DMS79 treated with DMSO at 0.1 percent for 48 hours (cell line): ENCODE measurements at places on chromosomes 1 and 21.

DNA sequence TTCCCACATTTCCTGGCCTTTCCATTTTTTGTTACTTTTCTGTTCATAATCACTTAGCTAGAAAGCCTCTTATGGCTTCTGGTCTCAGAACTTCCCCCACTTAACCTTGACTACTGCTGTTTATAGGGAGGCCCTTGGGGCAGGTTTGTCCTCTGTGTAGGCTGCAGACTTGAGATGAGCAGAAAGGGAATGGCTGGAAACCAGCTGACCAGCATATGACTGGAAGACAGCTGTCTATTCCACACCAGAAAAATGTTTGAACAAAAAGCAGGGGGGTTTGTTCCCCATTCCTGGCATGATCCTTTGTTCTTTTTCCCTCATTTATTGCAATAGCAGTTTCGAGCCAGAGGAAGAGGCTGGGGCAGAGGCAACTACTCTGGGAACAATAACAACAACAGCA is 4.9 kb upstream of the SH3D21 start:
- no peak for DNase-seq

GRCh38 chr21:42425591-42425990 is 21.9 kb downstream of the UBASH3A start:
- no peak for DNase-seq

- DNase-seq: no peak
Measured at GRCh38 chr1:1310109-1310385, 1.6 kb downstream of the PUSL1 start.

DNA sequence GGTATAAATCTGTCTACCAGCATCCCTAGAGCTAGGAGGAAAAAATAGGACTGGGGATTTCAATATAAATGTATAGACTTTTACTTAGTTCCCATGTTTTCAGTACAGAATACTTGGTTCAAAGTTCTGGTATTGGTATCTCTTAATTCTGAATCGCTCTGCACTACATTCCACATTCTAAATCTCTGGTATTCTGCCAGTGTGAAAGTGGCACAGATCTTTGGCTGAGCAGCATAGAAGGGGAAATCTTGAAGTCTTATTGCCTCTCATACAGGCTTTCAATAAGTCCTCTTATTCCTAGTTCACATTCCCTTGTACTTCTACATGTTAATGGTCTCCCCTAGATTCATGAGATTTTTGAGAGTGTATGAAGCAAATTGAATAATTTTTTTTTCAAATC is 74.0 kb upstream of the HSPA13 start:
- DNase-seq: no peak

- no peak for DNase-seq
Measured at GRCh38 chr1:240691501-240691900, 79.5 kb upstream of the GREM2 start.

DNA sequence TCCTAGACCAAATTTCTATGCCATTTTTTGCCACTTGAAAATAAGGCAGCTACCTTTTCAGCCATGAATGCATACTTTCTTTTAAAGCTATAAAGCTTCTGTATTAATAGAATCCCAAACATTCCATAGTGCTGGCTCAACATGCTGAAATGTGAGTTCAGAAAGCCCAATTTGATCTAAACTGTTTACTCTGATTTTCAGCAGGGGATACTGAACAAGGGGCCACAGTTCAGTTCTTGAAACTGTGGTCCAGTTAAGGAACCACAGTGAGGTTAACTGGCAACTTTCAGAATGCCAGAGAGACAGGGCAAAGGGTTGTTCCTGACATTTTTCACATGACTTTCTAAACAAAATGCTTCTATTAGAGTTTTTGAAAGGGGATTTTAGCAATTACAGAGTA is 85.7 kb upstream of the COL11A1 start:
- DNase-seq: no peak

- DNase-seq: no peak
Measured at GRCh38 chr1:14500041-14500440, 98.4 kb upstream of the KAZN start.

GRCh38 chr1:14733048-14733778 is 134.7 kb downstream of the KAZN start:
- peak; percentile 68 for DNase-seq

DNA sequence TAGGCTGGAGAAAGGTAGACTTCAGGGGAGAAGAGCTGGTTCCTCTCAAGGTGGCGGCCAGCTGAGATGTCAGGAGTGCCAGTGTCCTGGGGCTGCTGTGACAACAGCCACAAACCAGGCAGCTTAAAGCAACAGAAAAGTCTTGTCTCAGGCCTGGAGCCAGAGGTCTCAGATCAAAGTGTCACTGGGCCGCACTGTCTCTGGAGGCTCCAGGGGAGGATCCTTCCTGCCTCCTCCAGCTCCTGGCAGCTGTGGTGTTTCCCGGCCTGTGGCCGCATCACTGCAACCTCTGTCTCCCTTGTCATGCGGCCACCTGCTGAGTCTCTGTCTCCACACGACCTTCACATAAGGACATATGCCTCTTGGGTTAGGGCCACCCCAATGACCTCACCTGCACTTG is 24.4 kb upstream of the TSPEAR start:
- DNase-seq: no peak

DNA sequence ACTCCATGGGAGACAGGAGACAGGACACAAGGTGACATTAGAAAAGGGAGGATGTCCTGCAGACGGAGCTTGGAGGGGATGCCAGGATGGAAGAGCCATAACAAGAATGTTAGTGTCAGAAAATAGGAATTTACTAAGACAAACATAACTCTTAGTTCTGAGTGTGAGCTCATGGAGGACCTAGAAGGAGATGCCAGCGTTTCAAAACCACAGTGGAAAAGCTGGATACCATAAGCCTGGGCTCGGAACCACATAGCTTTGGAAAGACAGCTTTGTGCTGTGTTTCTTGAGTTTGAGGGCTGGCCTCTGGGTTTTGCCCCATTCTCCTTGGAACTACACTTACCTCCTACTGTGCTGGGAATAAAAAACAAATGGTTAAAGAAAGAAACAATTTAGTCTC is 128.4 kb downstream of the S1PR1 start:
- no peak for DNase-seq

GRCh38 chr1:65421351-65422025 is 1.0 kb downstream of the LEPR start:
- DNase-seq: peak; percentile 47

DNA sequence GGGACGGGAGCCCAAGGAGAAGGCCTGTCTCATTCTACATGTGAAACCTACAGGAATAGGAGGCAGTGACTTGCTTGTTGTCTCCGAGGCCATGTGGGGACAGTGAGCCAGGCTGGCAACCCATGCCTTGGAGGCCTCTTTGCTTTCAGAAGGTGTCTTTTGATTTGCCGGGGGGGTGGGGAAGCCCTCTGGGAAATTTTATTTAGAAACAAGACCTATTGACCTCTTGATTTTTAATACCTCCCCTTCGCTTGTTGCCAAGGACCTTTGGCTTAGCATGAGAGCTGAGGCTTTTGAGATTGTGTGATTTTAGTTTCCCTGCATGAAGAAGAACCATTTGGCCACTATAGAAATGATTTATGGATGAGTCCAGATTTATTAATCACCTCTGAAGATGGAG is 4.1 kb downstream of the ARMH1 start:
- DNase-seq: no peak

- DNase-seq: no peak
Measured at GRCh38 chr1:154474802-154475201, 27.2 kb upstream of the TDRD10 start.

GRCh38 chr1:173489149-173489600 is 12.0 kb downstream of the PRDX6 start:
- no peak for DNase-seq

DNA sequence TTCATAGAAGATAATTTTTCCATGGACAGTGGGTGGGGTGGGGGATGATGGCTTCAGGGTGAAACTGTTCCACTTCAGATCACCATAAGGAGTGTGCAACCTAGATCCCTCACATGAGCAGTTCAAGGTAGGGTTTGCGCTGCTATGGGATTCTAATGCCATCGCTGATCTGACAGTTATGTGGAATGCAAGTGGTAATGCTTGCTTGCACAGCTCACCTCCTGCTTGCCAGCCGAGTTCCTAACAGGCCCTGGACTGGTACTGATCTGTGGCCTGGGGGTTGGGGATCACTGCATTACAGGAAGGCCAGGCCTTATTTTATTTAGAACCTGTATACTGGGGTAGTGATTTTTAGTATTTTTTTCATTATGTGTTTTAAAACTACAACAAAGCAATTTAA is 22.0 kb downstream of the MAN1A2 start:
- no peak for DNase-seq

DNA sequence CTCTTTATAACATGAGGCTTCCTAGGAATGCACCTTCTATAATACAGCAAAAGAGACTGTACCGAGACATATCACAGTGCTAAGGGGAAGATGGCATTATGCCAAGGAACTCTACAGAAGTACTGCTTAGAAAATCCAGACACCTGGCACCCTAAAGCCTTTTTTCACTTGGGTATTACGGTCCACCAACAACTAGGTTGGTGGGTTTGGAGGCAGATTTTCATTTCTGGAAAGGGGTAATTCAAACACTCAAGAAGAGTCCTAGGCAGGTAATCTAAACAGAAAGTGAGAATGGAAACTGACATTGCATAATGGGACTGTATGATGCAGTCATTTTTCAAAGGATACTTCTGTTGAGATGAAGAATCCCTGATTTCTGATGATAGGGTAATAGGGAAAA is 19.6 kb downstream of the SCMH1 start:
- DNase-seq: peak; percentile 95

DNA sequence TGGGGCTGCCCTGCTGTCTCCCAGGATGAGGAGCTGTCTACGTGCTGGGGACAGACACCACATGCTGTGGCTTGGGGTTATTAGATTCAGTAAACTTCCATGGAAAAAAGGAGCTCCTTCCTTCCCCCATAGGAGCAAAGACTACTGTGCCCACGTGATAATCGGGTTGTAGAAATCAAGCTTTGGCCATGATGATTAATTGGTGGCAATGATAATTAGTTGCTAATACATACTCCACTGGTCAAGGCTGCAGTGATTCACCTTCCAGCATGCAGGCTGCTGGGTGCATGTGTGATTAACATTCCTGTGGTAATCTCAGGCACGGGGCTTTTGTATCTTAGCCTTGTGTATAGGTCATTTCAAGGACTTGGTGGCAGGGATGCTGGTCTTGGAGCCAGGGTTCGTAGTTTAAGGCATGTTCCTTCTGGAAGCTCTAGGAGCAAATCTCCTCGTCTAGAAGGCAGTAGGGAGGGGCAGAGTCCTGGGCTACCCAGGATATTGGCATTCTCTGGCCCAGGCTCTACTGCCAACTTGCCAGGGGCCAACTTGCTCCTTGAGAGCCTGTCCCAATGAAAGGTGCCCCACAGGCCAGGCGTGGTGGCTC is 41.4 kb downstream of the TMCO4 start:
- DNase-seq: no peak

DNA sequence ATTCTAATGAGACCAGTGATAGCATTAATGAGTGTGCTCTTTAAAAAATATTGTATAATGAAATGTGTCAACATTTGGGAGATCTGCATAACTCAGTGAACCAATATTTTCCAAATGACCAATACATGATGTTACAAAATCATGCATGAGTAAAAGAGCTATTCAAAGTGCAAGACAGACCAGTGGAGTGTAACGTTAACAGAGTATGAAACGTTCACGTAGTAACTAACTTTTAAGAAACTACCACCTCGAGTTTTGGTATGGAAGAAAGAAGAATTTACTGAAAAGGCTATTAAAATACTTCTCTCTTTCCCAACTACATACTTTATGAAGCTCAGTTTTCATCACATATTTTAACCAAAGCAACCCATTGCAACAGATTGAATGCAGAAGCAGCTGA is 9.6 kb upstream of the SLC6A9 start:
- no peak for DNase-seq

GRCh38 chr1:187763976-187764375 is 935.2 kb downstream of the PLA2G4A start:
- no peak for DNase-seq

- no peak for DNase-seq
Measured at GRCh38 chr1:59041646-59042277, 255.1 kb upstream of the FGGY start.

GRCh38 chr21:42548687-42549406 is 35.2 kb downstream of the SLC37A1 start:
- DNase-seq: no peak

GRCh38 chr1:207077470-207078377 is 10.9 kb upstream of the C4BPB start:
- DNase-seq: peak; percentile 71

GRCh38 chr1:41626616-41627375 is 142.3 kb upstream of the EDN2 start:
- no peak for DNase-seq

DNA sequence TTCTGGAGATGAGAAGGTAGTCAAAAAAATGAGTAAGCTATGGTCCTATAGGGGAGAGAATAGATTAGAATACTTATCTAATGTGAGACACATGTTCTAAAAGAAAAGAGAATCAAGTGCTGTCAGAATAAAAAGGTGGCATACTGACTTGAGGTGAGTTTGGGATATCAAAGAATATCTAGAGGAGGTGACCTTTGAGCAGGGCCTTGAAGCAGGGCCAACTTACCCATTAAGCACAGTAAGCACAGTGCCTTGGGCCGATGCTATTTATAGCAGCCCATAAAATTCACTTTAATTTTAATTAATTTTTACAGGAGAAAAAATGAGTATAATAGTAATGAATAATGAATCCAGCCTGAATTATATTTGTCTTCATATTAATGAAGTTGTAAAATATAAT is 92.2 kb downstream of the XPR1 start:
- no peak for DNase-seq

DNA sequence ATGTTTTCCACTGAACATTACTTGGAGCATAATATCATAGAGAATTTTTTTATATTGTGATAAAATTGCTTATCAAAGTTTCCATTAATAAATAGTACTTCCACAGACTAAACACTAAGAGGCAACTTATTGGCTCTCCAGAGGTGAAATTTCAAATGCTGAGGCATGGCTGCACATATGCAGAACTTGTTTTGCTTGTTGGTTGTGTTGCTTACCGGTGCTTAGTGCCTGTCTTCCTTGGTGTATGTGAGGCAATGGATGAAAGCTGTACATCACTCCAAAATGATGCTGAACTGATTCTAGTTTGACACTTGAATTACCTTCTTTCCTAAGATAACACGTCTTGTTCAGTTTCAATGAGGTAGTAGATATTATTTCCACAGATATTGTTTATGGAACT is 29.8 kb upstream of the GPR52 start:
- DNase-seq: no peak

GRCh38 chr1:31029026-31029425 is 36.5 kb downstream of the PUM1 start:
- no peak for DNase-seq

- DNase-seq: no peak
Measured at GRCh38 chr1:41658431-41659158, 174.1 kb upstream of the EDN2 start.

GRCh38 chr21:37473491-37473890 is 106.9 kb downstream of the DYRK1A start:
- no peak for DNase-seq

DNA sequence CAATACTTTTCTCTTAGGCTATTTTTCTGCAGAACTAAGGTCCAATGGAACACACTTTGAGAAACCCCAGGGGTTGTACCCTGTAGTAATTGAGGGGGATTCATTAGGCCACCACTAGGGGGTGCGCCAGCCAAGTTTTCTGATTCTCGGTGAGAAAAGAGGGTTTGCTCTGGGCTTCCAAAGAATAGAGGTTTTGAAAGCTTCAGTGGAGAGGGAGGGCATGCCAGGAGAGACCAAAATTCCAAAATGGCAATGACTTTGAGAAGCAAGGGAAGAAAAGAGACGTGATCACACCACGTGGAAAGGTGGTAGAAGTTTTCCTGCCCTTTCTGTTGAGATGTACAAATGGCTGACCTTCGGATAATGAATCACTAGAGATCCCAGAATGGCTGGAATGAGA is 323.3 kb downstream of the RPS6KC1 start:
- peak; percentile 1 for DNase-seq

GRCh38 chr1:108828074-108828961 is 28.6 kb downstream of the AKNAD1 start:
- peak; percentile 45 for DNase-seq

- no peak for DNase-seq
Measured at GRCh38 chr1:17437580-17438317, 1.7 kb downstream of the RCC2 start.
